Vagina (tissue), 2 donors: ENCODE measurements at places on chromosomes 12 and 14. TPM values are rescaled to one million over a fixed set of nuclear protein-coding genes. Genes with fewer than 3 reads are reported as not detected.

- H3K4me3 ChIP-seq, result no peak overlapping the region
- no peaks in the 10 kb centered on the region for H3K27me3 ChIP-seq
- DNase-seq, result no peak
- no peaks in the 10 kb centered on the region for H3K4me1 ChIP-seq
Measured at GRCh38 chr14:28083389-28083788, 683.2 kb upstream of the FOXG1 start.

DNA sequence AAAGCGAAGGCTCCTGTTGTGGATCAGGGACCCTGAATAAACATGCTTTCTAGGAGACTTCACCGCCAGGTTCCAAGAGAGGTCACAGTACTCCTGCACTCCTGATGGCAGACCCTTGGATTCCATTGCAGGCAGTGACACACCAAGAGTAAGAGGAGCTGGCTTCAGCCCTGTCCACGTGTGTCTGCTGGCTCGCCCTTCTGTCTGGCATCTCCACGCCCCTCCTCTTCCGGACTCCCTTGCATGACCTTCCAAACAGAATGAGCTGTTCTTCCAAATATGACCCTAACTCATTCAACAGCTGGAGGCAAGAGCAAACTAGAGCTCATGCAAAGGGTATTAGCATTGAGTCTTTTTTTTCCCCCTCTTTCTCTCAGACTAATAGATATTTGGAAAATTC is 233.0 kb upstream of the PLEKHG7 start:
- H3K36me3 ChIP-seq, result no peaks in the 10 kb centered on the region
- H3K4me1 ChIP-seq, result peaks cover 9% of the 10 kb centered on the region
- H3K27ac ChIP-seq, result no peak overlapping the region
- no peak for DNase-seq
- no peaks in the 10 kb centered on the region for H3K27me3 ChIP-seq

DNA sequence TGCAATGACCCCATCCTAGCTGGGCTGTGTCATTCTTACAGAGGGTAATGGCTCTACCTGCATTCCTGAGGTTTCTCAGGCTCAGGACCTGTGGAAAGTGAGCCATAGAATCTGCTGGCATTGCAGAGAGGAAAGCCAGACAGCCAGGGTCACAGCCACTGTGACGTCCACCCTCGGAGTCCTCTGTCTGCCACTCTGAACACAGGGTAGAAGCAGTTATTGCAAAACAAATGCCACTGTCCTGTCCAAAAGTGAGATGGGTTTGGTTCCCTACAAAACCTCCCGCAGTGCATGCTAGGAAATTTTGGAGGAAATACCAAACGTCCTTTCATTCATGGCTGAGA is 37.8 kb downstream of the TNFAIP2 start:
- no peaks in the 10 kb centered on the region for H3K36me3 ChIP-seq
- no peak overlapping the region for H3K27ac ChIP-seq
- H3K4me3 ChIP-seq, result no peak overlapping the region
- H3K4me1 ChIP-seq, result peaks cover 34% of the 10 kb centered on the region

DNA sequence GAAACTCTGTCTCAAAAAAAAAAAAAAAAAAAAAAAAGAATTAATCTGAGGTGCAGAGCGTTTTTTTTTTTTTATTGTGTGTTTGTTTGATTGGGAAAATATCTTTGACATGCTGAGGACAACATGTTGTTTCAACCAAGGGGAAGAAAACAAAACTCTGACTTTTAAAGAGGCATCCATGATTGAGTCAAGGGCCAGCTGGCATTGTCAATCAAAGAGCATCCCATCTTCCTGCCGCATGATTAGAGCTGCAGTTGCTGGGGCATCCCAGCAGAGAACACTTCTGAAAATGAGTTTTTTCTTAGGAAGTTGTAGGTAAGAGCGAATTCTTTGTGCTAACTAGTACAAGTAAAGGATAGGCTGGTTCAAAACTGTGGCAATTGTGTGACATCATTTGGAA is 200.9 kb upstream of the DAAM1 start:
- H3K36me3 ChIP-seq, result no peaks in the 10 kb centered on the region
- H3K4me3 ChIP-seq, result no peak overlapping the region
- no peak for DNase-seq
- no peaks in the 10 kb centered on the region for H3K4me1 ChIP-seq

DNA sequence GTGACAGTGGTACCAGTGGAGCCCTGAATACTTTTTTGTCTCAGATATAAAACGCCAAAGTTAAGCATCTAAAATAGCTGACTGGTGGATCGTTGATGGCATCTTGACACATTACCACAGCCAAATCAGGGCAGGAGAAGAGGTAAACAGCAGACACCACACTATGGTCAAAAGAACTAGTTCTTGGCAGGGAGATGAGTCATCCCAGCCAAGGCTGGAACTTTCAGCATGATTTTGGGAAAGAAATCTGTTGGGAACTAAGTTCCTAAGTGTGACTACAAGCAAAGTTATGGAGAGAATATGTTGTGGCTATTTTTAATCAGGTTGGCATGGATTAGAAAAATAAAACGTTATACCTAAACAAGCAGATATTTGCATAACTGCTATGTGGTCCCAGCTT is 36.9 kb downstream of the LGR5 start:
- no peaks in the 10 kb centered on the region for H3K36me3 ChIP-seq
- no peaks in the 10 kb centered on the region for H3K4me1 ChIP-seq
- H3K4me3 ChIP-seq, result no peak overlapping the region
- no peaks in the 10 kb centered on the region for H3K27me3 ChIP-seq
- no peak overlapping the region for H3K27ac ChIP-seq
- DNase-seq, result no peak

DNA sequence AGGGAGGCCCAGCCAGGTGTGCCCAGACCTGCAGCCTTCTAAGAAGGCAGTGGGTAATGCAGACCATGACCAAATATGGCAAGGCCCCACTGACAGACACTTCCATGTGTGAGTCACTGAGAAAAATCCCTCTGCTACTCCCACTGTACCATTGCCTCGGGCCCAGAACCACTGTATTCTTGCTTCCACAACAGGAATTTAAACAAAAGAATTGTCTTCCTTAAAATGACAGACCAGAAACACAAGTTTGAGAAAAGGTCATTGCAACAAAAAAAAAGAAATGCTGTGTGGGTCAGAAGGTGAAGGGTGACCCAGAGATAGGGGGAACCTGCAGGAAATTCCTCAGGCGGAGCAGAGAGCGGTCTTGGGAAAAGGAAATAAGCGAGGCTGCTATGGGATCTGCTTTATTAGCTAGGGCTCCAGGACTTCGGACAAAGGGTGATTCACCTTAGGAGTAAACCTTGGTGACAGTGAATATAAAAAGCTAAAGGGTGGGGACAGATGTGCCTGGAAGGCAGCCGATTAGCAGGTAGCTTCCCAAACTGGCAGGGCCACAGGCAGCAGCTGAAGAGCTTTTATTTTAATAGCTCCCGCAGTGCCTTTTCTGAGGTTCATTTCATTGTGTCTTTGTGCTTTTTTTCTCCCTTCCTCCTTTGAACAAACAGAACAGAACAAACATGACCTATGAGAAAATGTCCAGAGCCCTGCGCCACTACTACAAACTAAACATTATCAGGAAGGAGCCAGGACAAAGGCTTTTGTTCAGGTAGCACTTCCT is 185.3 kb upstream of the BCL2L14 start:
- no peak overlapping the region for H3K4me3 ChIP-seq
- DNase-seq, result no peak
- H3K4me1 ChIP-seq, result peaks cover 14% of the 10 kb centered on the region
- H3K27me3 ChIP-seq, result no peaks in the 10 kb centered on the region

DNA sequence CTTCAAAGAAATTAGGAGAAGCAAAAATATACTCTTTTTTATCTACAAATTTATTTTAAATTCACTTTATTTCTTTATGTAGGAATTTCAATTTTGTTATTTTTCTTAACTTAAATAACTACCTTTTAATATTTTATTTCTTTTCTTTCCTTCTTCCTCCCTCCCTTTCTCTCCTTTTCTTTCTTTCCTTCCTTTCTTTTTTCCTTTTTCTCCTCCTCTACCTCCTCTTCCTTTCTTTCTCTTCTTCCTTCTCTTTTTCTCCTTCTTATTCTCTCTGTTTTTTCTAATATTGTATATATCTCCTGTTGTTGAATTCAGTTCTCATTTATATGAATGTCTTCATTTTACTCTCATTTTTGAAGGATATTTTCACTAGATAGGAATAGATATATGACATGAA is 127.6 kb downstream of the MIPOL1 start:
- H3K4me1 ChIP-seq, result no peaks in the 10 kb centered on the region
- no peak overlapping the region for H3K4me3 ChIP-seq
- H3K27ac ChIP-seq, result no peak overlapping the region
- no peaks in the 10 kb centered on the region for H3K36me3 ChIP-seq
- H3K27me3 ChIP-seq, result no peaks in the 10 kb centered on the region
- DNase-seq, result no peak

- peaks cover 10% of the 10 kb centered on the region for H3K4me1 ChIP-seq
- no peak overlapping the region for H3K4me3 ChIP-seq
- DNase-seq, result no peak
- H3K27ac ChIP-seq, result no peak overlapping the region
- H3K27me3 ChIP-seq, result no peaks in the 10 kb centered on the region
- H3K36me3 ChIP-seq, result no peaks in the 10 kb centered on the region
Measured at GRCh38 chr12:56728139-56728861, 3.2 kb upstream of the NACA start.

DNA sequence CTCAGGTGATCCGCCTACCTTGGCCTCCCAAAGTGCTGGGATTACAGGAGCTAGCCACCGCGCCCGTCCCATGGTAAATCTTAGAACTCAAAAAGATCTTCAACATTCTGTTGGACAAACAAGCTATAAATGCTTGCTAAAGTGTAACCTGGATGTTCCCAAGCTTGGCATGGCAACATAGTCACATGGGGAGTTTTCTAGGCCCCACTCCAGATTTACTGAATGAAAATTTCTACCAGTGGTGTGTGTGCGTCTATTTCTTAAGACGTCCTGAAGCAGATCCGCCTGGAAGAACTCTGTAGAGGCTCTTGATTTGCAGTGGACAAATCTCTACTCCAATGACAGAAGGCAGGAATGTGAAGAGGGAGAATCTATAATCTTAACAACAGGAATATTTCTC is 59.9 kb downstream of the ZFYVE21 start:
- no peaks in the 10 kb centered on the region for H3K36me3 ChIP-seq
- no peaks in the 10 kb centered on the region for H3K27me3 ChIP-seq
- no peak overlapping the region for H3K27ac ChIP-seq
- H3K4me3 ChIP-seq, result no peak overlapping the region

GRCh38 chr12:59620326-59620725 is 24.5 kb downstream of the SLC16A7 start:
- H3K36me3 ChIP-seq, result no peaks in the 10 kb centered on the region
- H3K4me3 ChIP-seq, result no peak overlapping the region
- H3K27ac ChIP-seq, result no peak overlapping the region

GRCh38 chr12:111361717-111362576 is 6.9 kb downstream of the PHETA1 start:
- no peak overlapping the region for H3K27ac ChIP-seq
- peaks cover 5% of the 10 kb centered on the region for H3K4me1 ChIP-seq
- H3K27me3 ChIP-seq, result no peaks in the 10 kb centered on the region
- no peaks in the 10 kb centered on the region for H3K36me3 ChIP-seq
- DNase-seq, result no peak

The KLRK1 gene
- total RNA-seq, result 12.8 TPM

The WBP11 gene
- 12.8 TPM for total RNA-seq

The DEGS2 gene
- 19.9 TPM for total RNA-seq

The PARPBP gene
- 3.7 TPM for total RNA-seq
